Activated gamma-delta T cell treated with anti-CD3 and anti-CD28 coated beads, Interleukin-2, amount 50 U/mL, for 16 hours (primary cell): ENCODE measurements at places on chromosomes 5 and 9.

- no peak for DNase-seq
Observed at GRCh38 chr9:39108145-39108544, 179.8 kb downstream of the CNTNAP3 start.

- no peak for DNase-seq
Observed at GRCh38 chr5:65623482-65623881, 651 bp downstream of the TRIM23 start.

DNA sequence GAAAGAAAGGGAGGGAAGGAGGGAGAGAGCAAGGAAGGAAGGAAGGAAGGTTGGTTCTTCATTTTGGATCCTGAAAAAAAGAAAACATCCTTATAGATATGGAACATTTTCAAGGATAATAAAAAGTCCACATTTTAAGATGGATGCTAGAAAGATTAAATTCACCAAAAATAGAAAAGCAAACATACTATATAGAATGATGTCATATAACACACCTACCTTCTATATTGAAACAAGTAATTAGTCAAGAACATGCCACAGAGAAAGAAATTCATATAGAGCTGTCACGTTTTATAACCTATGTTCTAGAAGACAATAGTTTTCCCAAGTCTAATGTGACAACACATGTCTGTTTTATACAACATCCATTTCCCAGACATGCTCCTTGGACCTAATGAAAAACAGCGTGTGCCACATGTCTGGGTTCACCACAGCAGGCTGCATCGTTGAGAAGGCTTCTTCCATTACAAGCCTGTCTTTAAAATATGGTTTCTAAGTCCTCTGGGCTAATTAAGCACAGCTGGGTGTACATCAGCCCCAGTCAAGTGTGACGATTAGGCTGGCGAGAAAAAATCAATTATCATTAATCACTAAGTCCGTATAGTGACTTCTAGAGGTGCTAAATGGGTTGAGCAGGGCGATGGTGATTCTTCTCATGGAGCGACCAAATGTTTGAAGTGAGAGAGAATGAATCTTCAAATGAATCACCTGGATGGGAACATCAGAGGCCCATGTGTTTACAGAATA, 301.8 kb downstream of the TLE1 start:
- no peak for DNase-seq

- no peak for DNase-seq
Observed at GRCh38 chr9:105341434-105342146, 97.1 kb downstream of the SLC44A1 start.

DNA sequence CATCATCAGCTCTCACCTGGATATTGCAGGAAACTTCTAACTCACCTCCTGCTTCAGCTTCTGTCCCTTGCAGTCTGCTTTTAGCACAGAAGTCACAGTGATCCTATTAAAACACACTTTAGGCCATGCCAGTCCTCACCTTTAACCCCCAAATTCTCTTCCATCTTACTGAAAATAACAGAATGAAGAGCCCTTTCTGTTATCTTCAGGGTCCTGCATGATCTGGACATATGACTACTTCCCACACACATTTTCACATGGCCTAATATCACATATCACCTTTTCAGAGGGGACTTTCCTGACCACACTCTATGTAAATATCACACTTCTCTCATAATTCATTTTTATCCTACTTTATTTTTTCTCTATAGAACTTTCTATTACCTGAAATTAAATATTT, 550.6 kb upstream of the CLINT1 start:
- no peak for DNase-seq

DNA sequence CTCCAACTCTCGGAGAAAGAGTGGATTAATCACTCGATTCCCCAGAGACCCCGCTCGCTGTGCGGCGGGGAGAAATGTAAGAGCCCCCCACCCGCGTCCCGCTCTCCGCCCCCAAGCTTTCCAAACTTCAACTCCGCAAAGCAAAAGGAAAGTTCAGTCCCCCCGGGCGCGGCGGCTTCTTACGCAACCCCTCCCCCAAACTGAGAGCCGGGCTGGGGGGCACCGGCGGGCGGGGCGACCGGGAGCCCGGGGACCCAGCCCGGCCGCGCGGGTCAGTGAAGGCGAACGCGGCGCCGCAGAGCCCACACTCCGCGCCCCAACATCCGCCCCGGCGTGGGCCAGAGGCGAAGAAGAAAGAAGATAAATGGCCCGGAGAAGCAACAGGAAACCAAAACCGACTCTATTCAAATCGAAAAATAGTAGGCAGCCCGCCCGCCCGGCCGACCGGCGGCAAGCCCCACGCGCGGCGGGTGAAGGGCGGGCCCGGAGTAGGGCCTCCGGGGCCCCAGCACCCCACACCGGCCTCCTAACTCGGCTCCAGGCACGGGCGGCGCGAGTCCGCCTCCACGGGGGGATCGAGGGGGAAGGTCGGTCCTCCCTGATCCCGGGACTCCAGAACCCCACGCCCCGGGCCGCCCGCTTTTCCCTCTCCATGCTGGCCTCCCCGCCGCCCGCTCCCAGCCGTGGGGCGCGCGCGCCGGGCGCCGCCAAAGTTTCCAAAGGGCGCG, 720 bp downstream of the NOTCH1 start:
- peak; percentile 42 for DNase-seq

GRCh38 chr5:42870882-42871418, 59.3 kb upstream of the SELENOP start:
- DNase-seq = no peak

GRCh38 chr9:74935008-74935407, 17.7 kb downstream of the C9orf40 start:
- DNase-seq = no peak

- DNase-seq = no peak
Observed at GRCh38 chr5:95939465-95939864, 22.2 kb downstream of the ELL2 start.

- DNase-seq = no peak
Observed at GRCh38 chr5:88248743-88249540, 19.7 kb downstream of the TMEM161B start.

DNA sequence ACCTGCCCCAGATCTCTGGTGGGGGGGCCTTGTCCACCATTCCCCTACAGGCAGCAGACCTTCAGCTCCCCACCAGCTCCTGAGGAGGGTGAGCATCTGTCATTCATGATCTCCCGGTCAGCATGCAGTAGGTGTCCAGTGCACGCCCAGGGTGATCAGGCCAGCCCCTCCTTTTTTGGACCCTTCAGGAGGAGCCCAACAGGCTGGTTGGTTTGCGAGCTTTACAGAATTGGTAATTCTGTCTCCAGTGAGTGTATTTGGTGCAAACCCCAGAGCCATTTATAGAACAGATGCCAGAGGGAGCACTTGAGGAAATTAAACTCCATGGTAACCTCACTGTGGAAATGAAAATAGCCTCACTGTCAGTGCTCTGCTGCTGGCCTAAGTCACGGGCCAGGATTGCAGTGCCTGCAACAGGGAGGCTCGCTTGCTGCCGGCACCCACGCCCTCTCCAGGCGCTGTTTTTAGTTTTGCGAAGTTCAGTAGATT, 23.4 kb downstream of the WNK2 start:
- no peak for DNase-seq

DNA sequence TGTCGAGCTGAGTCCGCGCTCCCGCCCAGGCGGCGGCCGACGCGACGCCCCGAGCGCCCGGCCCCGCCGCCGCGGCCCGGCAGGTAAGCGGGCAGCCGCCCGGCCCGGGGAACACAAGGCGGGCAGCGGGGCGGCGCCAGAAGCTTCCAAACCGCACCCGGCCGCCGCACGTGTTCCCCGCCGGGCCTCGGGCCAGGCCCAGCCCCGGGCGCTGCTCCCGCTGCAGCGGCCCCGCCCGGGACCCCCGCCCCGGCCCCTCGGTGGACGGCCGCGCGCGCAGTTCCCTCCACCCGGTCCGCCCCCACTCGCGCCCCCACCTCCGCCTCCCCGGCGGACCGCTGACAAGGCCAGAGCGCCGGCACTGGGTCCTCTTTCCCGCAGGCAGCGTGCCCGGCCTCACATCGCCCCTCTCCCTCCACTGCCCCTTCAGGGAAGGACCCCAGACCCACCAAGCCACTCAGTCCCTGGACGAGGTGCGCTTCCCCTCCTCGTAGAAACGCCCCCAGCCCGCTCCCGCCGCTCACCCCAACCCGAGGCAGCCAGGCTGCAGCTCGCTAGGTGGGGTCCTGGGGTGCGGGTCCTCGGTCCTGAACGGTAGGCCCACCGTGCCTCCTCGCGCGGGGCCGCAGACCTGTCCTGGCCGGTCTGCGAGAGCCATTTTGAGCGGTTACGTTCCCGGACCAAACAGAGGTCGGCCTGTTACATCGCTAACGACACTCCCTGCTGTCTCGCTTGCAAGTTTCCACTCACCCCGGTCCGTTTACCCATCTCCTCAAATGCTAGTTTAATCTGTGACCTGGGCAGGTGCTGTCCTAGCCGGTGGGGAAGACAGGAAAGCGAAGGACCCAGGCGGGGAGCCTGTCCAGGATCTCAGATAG, 475 bp downstream of the WDR5 start:
- DNase-seq = no peak

- DNase-seq = no peak
Observed at GRCh38 chr9:136644343-136644592, 18.4 kb upstream of the EGFL7 start.

DNA sequence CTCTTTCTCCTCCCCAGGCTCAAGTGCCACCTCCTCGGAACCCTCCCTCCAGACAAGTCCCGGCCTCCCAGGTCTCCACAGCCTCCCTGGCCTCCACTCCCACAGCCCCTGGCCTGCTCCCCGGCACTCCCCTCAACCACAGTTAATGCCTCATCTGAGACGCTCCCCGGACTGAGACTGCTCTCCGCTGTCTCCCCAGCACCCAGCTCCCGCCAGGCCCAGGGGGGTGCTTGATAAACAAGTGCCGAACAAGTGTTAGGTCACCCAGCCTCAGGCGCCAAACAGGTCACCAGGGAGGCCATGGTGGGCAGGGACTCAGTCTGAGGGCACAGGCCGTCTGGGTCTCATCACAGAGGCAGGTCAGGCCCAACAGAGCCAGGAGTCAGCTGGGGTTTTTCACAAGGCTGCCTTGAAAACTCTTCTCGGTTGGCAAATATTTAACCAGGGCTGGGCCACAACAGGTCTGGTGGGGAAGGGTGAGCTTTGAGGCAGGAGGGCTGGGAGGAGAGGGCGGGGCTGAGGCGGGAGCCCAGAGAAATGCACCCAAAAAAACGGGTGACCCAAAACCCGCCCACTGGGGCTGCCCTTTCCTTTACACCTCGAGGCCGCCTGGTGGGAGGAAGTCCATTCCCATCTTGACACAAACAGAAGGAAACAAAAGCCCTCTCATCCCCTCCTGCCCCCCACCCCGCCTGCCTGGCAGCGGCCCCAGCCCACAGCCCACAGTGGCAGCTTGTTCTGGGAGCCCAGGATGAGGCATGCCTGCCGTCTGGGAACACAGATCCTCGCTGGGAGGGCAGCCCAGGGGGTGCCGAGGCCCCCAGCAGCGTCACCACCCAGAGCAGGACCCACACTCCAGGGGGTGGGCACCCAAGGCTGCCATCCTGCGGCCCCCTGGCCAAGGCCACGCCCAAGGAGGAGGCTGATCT, 66.6 kb upstream of the STXBP1 start:
- no peak for DNase-seq

DNA sequence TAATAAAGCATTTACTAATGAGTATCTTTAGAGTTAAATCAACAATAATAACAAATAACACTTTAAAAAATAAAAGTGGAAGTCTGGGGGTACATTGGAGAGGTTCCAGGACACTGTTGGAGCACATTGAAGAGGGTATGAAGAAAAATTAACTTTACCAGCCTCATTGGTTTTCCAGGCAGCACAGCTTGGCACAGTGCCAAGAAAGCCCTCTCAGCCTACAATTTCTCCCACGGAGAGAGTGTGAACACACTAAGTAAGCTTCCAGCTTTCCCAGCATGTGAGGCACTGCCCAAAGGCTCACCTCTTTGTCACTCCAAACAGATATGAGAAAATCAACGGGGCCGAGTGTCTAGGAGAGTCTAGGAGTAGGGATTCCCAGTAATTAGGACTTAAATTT, 1912.8 kb upstream of the NUDT12 start:
- DNase-seq = no peak

DNA sequence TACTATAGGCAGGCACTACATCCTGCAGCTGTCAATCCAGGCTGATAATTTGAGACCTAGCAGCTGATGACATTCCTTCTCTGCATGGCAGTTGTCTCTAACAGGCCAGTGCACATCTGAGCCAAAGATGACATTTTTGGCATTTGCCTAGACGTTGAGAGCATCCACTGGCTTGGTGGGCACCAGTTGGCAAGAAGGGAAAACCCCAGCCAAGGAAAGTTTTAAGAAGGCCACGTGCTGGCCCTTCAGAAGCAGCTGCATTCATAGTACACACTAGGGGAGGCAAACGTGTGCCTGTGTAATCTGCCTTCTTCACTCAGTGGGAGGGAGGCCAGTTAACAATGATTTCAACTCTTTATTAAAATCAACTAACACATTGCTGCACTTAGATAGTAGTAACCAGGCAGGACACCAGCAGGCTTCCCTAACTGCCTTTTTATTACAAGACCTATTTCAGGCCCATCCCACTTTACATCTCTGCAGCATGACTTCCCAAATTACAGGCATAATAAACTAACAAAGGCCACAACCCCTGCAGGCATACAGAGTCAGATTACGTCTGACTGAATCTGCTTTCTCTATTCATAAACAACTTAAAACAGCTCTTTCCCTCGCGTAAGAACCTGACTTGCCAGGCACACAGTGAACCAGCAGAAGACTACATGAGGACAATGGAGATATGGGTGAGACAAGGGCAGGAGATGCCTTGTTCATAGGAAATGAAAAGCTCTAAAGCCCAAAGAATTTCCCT, 576.3 kb downstream of the PDE4D start:
- no peak for DNase-seq

DNA sequence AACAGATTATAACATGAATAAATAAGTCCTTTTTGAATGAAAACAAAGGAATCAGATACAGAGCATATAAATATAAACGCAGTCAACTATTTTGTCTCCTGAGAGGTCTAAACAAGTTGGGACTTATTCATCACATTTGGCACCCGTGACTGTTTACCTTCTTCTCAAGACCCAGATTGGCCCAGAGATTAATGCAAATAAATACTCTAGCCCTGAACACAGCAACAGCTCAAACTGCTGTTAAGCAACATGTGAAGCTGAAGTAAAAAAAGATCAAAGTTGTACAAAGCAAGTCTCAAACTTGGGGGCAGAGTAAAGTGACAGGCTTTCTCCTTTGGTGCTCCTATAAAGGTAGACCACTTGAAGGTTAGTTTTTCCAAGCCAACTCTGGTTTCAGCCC, 95.0 kb upstream of the NR5A1 start:
- no peak for DNase-seq

- no peak for DNase-seq
Observed at GRCh38 chr5:78930721-78931120, 54.4 kb downstream of the ARSB start.
